KBM-7 (cell line): ENCODE measurements at places on chromosomes 6 and 20.

- DNase-seq: no peak
Observed at GRCh38 chr20:12914804-12915203, 94.0 kb upstream of the SPTLC3 start.

GRCh38 chr6:114144887-114145851, 174.2 kb upstream of the HDAC2 start:
- no peak for DNase-seq

- no peak for DNase-seq
Observed at GRCh38 chr6:100680163-100680562, 201.0 kb downstream of the ASCC3 start.

GRCh38 chr6:63636518-63637021, 968 bp downstream of the PHF3 start:
- DNase-seq: peak; percentile 57

- no peak for DNase-seq
Observed at GRCh38 chr20:43003318-43003944, 186.3 kb downstream of the PTPRT start.

DNA sequence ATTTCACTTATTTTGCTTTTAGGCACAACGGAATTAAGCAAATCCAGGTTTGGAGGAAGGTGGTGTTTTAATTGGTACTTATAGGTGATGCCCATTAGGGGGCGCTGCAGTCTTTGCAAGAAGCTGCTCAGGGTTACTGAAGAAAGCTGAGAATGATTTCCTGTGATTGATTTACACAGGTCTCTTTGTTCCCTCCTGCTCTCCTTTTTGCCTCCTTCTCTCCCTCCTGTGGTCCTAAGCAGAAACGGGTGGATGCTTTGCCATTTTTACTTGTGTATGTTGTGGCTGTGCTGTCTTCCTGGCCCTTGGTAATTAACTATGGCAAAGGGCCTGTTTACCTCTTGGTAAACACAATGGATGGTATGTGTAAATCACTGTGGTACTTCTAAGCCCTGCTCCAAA, 97.8 kb downstream of the ANKS1A start:
- DNase-seq: peak; percentile 77

GRCh38 chr6:148251891-148252290, 90.7 kb upstream of the SASH1 start:
- DNase-seq: no peak

DNA sequence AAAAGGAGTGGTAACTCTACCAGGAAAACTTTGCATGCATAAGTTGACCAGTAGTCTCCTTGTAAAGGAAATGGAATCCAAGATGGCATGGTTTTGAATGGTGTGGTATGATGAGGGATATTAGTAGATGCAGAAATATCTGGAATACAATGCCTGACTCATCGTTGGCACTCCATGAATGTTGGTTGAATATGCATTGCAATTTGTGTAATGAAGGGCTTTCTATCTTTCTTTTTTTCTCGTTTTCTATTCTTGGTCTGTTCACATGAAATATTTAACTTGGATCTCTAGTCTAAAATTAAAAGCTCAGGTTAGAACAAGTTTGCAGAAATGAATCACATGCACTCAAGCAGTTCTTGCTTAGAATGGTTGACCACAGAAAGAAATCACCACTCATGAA, 277.3 kb upstream of the PRND start:
- DNase-seq: no peak

DNA sequence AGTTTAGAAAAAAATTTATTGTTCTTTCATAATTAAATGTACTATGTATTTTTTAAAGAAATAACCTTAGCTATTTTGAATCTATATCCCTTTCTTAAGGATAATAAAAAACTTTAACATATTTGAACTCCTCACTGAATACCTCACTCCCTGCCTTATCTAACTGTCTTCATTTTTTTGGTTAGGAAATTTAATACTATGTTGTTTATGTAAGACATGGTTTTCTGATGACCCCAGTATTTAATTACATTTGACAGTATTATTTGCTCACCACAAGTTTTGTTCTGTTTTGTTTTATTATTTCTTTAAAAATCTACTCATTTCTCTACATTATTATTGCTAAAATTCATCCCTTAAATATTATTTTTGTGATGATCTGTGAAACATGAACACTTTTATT, 394.4 kb upstream of the ADGRB3 start:
- DNase-seq: no peak
